ENCODE measurements at places on chromosomes 2 and 18. TPM values are rescaled to one million over a fixed set of nuclear protein-coding genes. Genes with fewer than 3 reads are reported as not detected.

Gene TIMM21
- 98.5 TPM for total RNA-seq

- DNase-seq = no peak
Measured at GRCh38 chr2:192373754-192374153, 179.0 kb upstream of the TMEFF2 start.

GRCh38 chr2:239193401-239193811 is 207.4 kb downstream of the HDAC4 start:
- no peak for DNase-seq

Gene CASP10
- 2.0 TPM for total RNA-seq

DNA sequence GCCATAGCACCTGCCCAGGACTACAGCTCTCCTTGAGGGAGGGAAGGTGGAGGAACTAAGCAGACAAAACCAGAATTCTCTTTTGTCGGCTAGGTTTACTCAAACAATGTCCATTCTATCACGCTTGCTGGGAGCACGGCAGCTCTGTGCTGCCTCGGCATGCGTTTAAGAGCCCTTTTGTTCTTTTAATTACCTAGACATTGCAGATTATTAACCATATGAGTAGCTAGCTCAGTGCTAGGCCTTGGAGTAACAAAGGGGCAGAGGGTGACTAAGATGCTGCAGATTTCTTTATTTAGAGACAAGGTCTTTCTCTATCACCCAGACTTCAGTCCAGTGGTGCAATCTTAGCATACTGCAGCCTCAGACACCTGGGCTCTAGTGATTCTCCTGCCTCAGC is 11.1 kb downstream of the MSGN1 start:
- DNase-seq = no peak

Gene FTCDNL1
- 2.0 TPM for total RNA-seq

GRCh38 chr2:38750011-38750890 is 910 bp downstream of the SRSF7 start:
- no peak for DNase-seq

DNA sequence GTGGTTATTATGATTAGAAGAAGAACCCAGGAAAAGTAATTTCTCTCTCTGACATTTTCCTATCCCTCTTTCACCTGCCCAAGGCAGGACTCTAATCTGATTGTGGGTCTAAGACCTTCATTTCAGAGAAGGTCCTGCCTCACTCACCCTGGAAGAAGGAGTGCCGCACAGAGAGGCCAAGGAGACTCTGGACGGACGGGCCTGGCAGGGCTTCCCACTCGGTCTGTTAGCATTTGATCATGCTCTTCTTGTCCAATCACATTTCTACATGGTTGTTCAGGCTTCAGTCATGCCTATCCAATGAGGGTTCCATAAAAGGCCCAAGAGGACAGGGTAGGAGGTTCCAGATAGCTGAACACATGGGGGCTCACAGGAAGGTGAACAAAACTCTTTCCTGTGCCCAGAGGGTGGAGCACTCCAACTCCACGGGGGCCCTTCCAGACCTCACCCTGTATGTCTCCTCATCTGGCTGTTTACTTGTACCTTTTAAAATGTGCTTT is 27.0 kb downstream of the ZNF892 start:
- no peak for DNase-seq

Gene BBS5
- total RNA-seq = 2.0 TPM

DNA sequence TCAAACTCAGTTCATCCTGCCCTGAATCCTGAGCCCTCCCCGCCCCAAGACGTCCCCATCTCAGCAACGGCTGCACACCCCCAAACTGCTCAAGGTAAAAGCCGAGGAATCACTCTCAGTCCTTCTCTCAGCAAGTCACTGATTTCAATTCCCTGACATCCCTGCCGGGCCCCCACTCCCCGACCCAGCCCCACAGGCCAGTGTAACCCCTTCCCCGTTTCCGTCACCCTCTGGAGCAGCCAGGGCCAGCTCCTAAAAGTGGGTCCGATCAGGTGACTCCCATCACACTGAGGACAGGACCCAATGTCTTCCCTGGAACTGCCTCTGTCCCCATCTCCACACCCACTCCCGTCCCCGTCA is 20.5 kb downstream of the SNORC start:
- DNase-seq = no peak

DNA sequence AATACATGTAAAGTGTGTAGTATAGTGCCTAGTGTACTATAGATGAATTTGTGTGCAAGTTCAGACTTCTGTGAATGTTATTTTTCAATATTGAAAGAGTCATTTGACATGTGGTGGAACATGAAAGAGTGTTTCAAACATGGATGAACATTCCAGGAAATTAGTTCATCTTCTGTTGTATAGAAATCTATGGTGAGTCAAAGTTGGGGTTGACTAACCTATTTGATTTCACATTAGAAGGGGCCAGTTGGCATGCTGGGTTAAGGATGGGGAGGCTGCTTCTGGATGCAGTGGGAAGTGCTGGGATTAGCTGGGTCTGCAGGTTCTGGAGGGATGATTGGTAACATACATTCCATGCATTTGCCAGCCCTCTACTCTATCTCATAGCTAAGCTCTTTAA is 50.6 kb downstream of the LYPD6B start:
- peak; percentile 59 for DNase-seq

- no peak for DNase-seq
Measured at GRCh38 chr18:13580351-13580750, 146.0 kb downstream of the FAM210A start.

GRCh38 chr18:22314001-22314400 is 103.7 kb downstream of the CTAGE1 start:
- no peak for DNase-seq

Gene EML6
- 1.8 TPM for total RNA-seq

Gene FER1L5
- total RNA-seq = 0.20 TPM

DNA sequence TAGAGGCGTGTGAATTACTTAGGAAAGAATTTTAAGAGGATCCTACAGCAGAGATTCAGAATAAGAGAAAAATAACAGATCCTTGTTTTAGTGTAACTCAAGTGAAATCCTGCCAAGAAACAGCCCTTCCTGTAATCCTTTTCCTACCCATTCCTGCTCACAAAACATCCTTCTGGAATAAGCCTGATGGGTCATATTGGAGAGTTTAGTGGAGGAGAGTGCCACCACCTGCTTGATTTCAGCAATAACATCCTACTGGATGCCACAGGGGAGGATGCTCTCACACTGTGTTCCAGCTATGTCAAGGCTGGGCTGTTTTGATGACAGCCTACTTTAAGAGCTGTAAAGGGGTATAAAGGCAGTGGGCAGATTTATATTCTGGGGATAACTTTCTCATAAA is 54.8 kb upstream of the CCDC178 start:
- peak; percentile 58 for DNase-seq

Gene MC4R
- not detected for total RNA-seq

Gene TMEM17
- total RNA-seq = 3.9 TPM

DNA sequence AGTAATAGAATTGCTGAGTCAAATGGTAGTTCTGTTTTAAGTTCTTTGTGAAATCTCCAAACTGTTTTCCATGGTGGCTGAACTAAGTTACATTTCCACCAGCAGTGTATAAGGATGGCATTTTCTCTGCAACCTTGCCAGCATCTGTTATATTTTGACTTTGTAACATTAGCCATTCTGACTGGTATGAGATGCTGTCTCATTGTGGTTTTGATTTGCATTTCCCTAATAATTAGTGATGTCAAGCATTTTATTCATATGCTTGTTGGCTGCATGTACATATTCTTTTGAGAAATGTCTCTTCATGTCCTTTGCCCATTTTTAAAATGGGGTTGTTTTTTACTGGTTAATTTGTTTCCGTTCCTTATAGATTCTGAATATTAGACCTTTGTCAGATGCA is 63.9 kb downstream of the LANCL1 start:
- no peak for DNase-seq

GRCh38 chr2:143254110-143254509 is 124.9 kb downstream of the ARHGAP15 start:
- no peak for DNase-seq

Gene STK36
- total RNA-seq = 11.0 TPM

Data from HT1080 (cell line).